Transverse colon (tissue), 4 donors: ENCODE measurements at places on chromosomes 16 and 17. TPM values are rescaled to one million over a fixed set of nuclear protein-coding genes. Genes with fewer than 3 reads are reported as not detected.

TBX21 gene
- 18.3 TPM for total RNA-seq

GRCh38 chr16:49093939-49094338 lies 187.7 kb downstream of the CBLN1 start:
- no peak for DNase-seq

DNA sequence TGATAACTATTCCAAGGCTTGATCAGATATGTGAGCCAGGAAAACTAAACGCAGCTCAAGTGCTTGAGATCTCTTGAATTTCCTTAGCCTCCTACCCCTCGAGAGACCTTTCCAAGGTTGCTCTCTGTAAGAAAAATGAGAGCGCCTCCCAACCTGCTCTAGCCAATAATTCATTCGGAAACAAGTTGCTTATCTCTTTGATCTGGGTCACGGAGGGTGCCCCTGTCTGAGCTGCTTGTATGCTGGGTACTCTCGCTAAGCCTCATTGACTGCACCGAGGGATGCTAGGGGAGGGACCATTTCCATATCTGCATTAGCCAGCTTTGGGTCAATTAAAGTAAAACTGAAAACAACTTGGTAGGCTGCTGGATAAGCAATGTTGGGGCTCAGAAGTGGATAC lies 70.1 kb upstream of the SHISA6 start:
- no peak for DNase-seq

DNA sequence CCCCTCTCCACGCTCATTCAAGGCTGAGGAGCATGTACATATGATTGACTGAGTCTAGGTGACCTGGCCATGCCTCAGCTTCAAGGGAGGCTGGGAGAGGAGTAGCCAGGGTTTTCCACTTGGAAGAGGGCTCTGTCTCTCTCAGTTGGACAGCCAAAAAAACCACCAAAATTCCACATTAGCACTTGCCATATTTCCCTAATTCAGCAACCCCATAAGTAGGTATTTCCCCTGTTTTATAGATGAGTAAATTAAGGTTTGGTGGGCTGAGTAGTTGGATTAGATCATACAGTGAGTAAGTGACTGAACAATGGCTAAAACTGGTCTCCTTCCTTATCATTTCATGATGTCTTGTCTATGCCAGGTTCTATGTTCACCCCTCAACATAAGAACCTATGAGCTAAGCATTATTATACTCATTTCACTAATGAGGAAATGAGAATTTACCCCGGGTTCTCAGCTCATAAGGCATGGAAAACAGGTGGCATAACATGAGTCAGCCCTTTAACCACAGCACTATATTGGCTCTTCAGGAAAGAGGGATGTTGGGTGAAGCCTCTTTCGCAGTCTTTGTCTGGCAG lies 68.0 kb upstream of the GAS7 start:
- DNase-seq = no peak

DNA sequence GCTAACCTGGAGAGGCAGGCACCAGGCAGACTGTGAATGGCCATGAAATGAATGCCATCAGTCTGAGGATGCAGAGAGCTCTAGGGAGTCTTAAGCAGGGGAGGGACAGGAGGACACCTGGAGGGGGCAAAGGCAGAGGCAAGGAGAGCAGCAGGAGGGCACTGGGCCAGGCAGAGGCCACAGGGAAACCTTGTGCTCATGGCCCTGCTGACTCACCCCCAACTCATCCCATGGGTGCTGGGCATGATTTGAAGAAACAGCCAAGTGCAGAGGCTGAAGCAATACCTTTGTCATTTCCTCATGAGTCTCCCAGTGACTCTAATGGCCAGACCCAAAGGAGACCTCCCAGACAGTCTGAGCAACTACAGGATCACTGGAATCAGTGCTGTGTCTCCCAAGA lies 141.4 kb downstream of the TMEM132E start:
- no peak for DNase-seq
